GM12891 (cell line): ENCODE measurements at places on chromosomes 5 and 9.

DNA sequence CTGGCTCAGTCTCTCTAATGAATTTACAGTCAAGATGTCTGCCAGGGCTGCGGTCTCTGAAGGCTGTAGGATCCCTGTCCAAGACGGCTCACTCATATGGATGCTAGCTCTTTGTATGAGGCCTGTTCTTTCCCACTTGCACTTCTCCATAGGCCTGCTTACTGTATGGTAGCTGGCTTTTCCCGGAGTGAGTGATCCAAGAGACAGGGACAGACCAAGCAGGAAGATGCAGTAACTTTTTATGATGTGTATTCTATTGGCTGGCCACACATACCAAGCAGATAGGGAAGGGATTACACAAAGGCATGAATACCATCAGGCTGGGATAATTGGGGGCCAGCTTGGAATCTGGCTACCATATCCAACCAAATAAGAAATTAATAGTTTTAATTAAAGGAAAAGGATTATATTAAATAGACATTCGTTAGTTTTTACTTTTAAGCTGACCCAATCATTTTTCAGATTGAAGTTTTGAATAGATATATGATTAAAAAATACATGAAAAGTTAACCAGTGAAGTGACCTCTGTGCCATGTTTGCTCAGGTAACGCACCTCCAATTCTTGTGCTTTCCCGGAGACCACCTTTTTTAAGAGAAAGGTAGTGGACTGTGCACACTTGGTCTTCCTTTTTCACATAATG, 20.6 kb downstream of the NSD1 start:
- no peak for DNase-seq

DNA sequence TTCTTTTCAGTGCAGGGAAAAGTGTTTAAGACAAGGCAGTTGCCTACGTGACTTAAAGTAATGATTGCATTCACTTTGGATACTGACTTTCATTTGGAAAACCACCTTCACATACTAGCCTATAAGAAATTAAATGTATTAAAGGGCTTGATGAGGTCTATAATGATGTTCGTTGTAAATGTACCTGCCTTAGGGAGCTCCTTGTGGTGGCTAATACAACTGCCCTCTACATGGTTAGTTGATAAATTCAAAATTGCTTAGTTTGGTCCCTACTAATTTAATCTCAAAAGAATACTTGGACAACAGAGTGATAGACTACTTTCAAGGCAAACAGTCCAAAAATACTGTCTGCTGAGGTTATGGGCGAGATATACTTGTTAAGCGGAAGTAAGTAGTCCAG, 3.8 kb downstream of the VLDLR start:
- no peak for DNase-seq

DNA sequence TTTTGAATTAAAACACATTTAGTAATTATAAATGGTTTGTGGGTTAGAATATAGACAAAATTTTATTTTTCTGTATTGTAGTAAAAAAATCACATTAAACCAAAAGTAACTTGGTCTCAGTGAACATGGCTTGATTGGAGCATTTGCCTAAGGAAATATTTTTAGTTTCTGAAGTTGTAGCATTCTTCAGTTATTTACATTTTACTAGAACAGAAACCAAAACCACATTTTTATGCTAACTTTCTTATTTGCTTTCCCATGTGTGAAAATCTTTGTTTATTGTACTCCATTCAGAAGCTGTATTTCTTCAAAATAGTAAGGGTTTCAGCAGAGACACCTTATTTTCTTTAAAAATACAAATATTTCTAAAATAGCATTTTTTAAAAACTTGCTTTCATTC, 129.9 kb downstream of the SGCD start:
- DNase-seq, result no peak

DNA sequence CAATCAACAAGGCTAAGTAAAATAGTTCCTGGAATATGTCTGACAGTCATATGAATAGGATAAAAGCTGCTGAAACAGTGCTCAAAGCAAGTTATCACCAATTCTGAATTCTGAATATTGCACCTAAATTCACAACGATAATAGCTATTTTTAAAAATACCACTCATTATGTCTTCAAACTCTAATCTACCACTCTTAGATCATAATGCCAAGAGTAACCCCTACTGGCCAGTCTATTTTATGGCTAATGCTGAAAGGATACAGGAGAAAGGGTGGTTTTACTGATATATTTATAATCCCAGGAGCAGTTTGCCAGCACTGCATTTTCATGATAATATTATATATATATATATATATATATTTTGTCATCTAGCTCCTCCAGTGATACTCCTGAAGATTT, 232.8 kb downstream of the PDE4D start:
- DNase-seq, result no peak

GRCh38 chr5:65928322-65928752, 2.0 kb downstream of the ERBIN start:
- DNase-seq, result no peak

DNA sequence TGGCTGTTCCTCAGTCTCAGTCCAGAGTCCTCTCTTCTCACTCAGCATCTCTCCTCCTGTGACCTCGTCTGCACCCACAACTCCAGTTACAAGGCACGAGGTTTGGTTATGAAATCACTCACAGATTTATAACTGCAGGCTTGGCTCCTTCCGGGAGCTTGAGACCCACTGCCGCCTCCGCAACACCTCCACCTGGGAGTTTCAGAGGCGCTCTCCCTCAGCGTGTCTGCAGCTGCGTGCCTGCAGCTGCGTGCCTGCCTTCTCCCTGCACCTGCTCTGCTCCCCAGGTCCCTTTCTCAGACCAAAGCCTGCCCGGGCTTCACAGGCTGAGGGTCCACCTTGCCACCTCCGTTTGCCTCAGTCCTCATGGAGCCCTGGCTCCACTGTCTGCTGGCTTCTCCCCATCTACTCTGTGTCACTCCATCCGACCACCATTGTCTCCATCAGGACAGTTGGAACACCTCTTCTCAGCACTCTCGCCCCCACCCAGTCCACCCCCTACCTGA, 51.5 kb downstream of the HRH2 start:
- DNase-seq, result no peak
